ENCODE measurements at places on chromosomes 7 and 10. TPM values are rescaled to one million over a fixed set of nuclear protein-coding genes. Genes with fewer than 3 reads are reported as not detected.

ACBD7 gene
- total RNA-seq, result 1.8 TPM

DNA sequence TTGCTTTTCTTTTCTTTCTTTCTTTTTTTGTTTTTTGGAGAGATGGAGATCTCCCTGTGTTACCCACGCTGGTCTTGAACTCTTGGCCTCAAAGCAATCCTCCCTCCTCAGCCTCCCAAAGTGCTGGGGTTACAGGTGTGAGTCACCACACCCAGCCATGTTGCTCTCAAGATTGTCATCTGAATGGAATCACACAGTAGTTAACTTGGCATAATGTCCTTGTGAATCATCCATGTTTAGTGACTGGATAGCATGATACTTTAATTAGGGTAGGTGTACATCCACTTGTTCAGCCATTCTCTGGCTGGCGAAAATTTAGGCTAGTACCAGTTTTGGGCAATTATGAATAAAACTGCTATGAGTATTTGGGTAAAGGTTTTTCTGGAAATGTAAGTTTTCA lies 15.4 kb upstream of the GRB10 start:
- DNase-seq, result no peak
- H3K4me3 ChIP-seq, result no peak overlapping the region
- no peak overlapping the region for H3K27ac ChIP-seq
- H3K27me3 ChIP-seq, result peaks cover 9% of the 10 kb centered on the region
- no peaks in the 10 kb centered on the region for H3K36me3 ChIP-seq

DNA sequence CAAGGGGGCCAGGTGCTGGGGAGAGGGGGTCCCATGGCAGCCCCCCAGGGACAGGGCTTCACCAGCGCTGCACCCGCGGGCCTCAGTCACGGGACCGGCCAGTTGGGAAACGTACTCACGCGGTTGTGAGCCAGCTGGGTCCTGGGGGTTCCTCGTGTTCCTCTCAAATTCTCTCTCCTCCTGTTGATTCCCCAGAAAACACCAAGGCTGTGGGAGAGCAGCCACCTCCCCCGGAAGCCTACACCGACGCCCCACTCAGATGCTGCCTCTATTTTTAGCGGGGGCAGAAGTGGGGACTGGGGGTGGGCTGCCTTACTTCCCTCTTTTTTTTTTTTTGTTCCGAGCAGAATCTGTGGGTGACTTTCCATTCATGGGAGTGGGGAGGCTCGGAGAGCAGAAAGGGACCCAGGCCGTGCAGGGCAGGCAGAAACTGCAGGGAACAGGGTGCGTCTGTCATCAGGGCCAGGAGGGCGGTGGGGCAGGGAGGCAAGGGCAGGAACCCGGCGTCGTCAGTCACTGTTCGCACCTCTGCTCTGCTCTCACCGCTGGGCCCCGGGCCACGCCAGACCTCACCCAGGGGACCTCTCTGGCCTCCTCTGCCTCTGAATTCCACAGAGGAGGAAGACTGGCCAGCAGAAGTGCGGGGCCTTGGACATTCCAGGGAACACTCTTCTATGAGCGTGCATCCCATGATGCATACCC lies 63.1 kb downstream of the CARD11 start:
- no peak overlapping the region for H3K27ac ChIP-seq
- DNase-seq, result no peak
- no peaks in the 10 kb centered on the region for H3K27me3 ChIP-seq
- no peaks in the 10 kb centered on the region for H3K36me3 ChIP-seq

- DNase-seq, result no peak
- no peaks in the 10 kb centered on the region for H3K36me3 ChIP-seq
- H3K27me3 ChIP-seq, result no peaks in the 10 kb centered on the region
These were observed 124.8 kb upstream of the LSM8 start for GRCh38 chr7:118059209-118059608.

GRCh38 chr7:128167791-128168666 lies 73.0 kb upstream of the LEP start:
- H3K27ac ChIP-seq, result no peak overlapping the region
- DNase-seq, result no peak
- no peaks in the 10 kb centered on the region for H3K36me3 ChIP-seq
- peaks cover 12% of the 10 kb centered on the region for H3K27me3 ChIP-seq
- no peak overlapping the region for H3K4me3 ChIP-seq
- H3K4me1 ChIP-seq, result 0 out of 2 replicates have a peak, but pooled peaks cover 2% of the 10 kb centered on the region

DNA sequence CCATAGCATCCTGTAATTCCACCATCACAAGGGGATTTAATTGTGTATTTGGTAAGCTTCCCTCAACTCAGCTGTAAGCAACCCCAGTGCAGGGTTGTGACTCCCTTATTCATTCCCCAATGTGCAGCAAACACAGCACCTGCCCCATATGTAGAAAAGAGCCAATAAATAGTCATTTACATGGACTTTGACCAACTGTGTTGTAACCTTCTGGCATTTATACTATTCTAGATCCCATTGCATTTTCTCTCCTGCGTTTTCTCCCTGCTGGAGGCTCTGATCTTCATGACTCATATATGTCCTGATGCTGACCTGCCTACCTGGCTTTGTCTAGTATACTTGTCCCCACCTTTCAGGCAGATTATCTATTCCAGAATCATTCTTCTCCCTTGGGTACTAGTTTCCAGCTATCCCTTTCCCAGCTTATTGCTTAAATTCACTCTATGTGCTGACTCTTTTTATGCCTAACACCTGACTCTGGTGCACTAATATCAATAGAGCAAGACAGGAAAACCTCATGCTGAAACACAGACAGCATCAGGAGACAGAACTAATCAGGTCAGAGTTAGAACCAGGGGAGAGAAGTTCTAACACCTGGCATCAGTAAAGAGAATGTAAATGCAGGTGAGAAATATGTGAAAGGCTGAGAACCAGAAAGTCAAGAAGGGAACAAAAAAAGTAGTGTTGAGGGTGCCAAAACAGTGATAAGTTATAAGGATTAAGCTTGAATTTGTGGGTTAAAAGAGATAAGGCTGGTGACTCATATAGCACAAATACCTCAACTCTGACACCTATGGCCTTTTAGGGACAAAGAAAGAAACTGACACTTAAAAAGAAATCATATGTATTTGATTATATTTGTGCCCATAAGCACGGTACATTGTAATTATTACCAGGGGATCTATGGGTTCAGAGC lies 402.7 kb downstream of the IPMK start:
- H3K4me3 ChIP-seq, result no peak overlapping the region
- H3K36me3 ChIP-seq, result no peaks in the 10 kb centered on the region
- no peaks in the 10 kb centered on the region for H3K27me3 ChIP-seq
- no peaks in the 10 kb centered on the region for H3K4me1 ChIP-seq
- no peak for DNase-seq

- peak; percentile 43 for DNase-seq
- no peak overlapping the region for H3K27ac ChIP-seq
- no peaks in the 10 kb centered on the region for H3K4me1 ChIP-seq
These were observed 88.3 kb downstream of the PTPRZ1 start for GRCh38 chr7:121961089-121961867.

- H3K36me3 ChIP-seq, result no peaks in the 10 kb centered on the region
- H3K27ac ChIP-seq, result peak overlapping the region; percentile 70
- no peak for DNase-seq
- H3K4me1 ChIP-seq, result peaks cover 25% of the 10 kb centered on the region
- no peaks in the 10 kb centered on the region for H3K27me3 ChIP-seq
- H3K4me3 ChIP-seq, result no peak overlapping the region
These were observed 18.5 kb upstream of the SERPINE1 start for GRCh38 chr7:101108330-101108857.

DNA sequence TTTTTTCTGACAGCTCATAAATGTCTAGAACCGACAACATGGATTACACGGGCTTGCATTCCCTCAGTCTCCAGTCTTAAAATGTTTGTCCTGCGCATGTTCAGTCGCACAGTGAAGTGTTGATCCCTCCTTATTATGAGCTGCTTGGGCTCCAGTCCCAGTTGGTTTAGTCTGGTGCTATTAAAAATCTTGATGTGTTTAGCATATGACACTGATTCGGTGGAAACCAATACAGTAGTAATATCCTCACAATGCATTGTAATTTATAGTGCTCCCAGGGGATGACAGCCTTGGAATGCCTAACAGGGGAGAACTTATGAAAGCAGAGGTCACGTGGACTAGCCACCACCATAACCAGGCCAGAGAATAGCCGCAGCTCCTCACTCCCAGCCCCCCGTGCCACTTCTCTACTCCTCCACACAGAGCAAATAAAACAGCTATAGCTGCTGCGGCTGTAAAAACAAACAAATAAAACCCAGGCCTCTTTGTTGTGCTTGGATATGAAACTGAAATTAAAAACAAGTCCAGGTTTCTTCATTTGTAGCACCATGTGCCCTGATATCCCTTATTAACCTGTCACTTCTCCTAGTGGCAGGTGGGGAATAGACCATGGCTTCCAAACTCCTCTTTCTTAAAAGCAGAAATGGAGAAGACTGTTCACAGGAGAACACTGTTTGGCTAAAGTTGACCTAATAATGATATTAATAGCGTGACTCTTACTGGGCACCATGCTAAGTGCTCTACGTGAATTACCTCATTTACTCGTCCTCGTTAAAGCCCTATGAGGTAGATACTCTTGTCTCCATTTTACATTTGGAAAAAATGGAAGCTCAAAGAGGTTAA lies 7.7 kb downstream of the DPCD start:
- H3K27me3 ChIP-seq, result no peaks in the 10 kb centered on the region
- H3K4me3 ChIP-seq, result no peak overlapping the region
- H3K4me1 ChIP-seq, result peaks cover 15% of the 10 kb centered on the region
- DNase-seq, result no peak

DNA sequence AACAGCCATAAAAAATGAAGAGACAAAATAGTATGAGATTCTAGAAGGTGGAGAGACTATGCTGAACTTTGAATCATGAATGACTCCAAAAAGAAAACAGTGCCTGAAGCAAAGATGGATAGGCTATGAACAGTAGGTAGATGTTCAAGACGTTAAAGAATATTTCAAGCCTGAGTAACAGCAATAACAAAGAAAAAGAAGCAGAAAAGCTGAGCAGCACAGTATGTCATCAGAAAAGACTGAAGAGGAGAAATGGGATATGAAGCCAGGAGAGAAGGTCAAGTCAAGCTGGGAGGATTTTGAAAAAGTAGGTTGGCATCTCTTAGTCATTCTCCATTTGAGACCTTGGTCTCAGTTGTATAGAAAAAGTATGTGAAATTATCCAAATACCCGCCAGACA lies 484.4 kb downstream of the SORCS1 start:
- no peaks in the 10 kb centered on the region for H3K36me3 ChIP-seq
- no peak overlapping the region for H3K27ac ChIP-seq
- no peaks in the 10 kb centered on the region for H3K27me3 ChIP-seq
- no peak for DNase-seq

DNA sequence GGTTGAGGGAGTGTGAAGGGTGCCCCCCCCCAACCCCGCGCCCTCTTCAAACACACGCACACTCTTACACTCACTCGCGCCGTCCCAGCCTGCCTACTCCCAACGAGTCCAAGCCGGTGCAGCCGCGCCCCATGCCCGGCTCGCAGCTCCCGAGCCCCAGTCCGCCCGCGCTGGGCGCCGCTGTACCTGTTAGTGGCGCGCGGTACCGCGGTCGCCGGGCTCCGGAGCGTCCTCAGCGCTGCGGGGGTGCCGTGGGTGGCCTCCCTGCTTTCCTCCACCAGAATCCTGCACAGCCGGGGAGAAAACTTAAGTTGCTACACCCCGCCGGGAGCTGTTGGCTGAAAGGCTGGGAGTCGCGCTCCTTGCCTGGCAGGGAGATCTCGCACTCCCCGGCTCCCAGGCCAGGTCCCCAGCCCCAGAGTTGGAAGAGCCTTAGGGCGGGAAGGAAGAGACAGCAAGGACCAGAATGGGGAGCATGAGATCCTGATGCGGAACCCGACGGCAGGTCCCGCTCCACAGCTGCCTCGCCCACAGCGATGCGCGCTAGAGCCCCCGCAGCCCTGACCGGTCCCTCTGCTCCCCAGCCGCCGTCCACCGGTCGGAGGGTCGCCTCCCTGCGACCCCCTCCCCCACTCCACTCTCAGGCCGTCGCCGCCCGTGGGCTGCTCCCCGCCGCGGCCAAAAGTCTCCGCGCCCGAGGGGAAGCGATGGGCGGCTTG lies 863 bp downstream of the ST8SIA6 start:
- H3K36me3 ChIP-seq, result no peaks in the 10 kb centered on the region
- DNase-seq, result no peak
- no peaks in the 10 kb centered on the region for H3K27me3 ChIP-seq
- peak overlapping the region; percentile 65 for H3K27ac ChIP-seq
- H3K4me3 ChIP-seq, result peak overlapping the region; percentile 52

DNA sequence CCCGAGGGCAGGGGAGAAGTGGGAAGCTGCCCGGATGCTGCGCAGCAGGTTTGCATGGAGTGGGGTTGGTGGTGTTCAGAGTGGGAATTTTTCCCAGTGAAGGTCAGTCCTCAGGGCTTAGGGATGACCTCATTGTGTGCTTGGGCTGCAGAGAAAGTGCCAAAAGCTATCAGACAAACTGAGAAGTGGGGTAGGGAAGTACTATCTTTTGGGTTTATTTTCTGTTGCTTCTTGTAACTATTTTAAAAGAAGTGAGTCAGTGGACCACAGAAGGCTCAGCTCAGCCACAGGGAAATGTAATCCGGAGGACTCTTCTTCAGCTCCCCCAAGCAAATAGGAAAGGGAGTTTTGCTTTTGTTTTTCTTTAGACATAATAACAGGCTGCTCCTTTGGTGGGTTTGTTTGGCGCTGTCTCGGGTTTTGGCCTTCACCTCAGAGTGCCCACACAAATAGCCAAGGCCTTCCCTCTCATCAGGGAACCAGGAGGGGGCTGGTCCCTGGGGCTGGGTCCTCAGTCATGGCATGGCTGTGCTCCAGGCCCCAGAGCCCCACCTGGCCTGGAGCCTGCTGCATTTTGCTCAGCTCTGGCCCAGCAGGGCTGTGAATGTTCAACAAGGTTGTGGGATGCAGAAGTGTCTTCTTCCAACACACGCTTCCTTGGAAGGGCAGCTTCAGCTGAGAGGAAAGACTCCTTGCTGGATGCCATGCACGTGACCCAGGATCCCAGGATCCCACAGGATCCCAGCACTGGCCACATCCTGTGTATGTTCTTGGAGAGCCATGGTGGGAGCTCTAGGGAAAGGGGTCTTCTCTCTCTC lies 5.4 kb upstream of the FAM170B start:
- no peak overlapping the region for H3K27ac ChIP-seq
- H3K36me3 ChIP-seq, result no peaks in the 10 kb centered on the region
- no peak overlapping the region for H3K4me3 ChIP-seq
- peaks cover 8% of the 10 kb centered on the region for H3K27me3 ChIP-seq

GRCh38 chr7:24905996-24906770 lies 73.8 kb downstream of the OSBPL3 start:
- no peak overlapping the region for H3K27ac ChIP-seq
- H3K4me1 ChIP-seq, result peaks cover 8% of the 10 kb centered on the region
- no peak overlapping the region for H3K4me3 ChIP-seq

DNA sequence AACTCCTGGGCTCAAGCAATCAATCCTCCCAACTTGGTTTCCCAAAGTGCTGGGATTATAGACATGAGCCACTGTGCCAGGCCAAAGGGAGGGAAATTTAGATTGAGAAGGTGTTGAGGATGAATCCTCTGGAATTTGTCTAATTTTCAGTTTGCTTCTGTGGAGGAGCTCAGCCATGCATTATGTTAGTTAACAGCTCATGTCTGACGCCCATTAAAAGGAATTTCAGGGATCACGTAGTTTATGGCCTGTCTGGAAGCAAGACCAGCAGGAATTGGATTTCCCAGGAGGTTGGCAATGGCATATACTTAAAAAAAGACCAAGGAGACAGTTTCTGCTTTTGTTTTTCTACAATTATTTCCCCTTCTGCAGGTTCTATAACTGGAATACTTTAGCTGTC lies 165.7 kb downstream of the OTUD1 start:
- no peak overlapping the region for H3K27ac ChIP-seq
- no peak overlapping the region for H3K4me3 ChIP-seq
- H3K27me3 ChIP-seq, result no peaks in the 10 kb centered on the region
- H3K4me1 ChIP-seq, result no peaks in the 10 kb centered on the region

Measured in Panc1 (cell line).